ENCODE measurements at places on chromosomes 11 and 22.

GRCh38 chr11:109422870-109423465 is 978 bp downstream of the C11orf87 start:
- no peak for DNase-seq

DNA sequence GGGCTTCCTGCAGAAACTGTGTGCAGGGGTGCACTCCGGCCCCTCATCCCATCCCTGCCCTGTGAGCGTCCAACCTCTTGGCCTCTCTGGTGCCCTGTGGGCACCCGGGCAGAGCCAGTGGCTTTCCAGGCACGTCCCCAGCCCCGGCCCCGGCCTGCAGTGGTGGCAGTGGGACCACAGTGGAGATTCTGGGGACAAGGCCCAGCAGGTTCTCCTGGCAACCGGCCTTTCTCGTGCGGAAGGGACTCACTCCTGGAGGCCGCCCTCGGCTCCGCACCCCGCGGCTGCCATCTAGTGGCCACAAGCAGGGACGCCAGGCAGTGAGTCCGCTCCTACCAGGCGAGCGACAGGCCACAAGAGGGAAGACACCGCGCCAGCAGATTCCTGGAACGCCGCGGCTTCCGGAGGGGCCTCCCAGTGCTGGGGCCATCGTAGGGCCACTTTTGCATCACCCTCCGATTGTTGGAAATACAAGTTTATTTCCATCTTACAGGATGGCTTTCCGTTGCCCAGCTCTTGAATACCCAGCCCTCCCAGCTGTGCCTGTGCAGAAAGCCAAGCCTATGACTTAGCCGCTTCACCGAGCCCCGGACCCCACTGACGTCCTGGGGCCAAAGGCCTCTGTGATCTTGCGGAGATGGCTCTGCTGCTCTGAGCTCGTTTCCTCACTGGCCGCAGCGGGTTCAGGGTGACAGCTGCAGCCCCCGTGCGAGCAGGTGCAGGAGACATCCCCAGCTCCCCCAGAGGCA is 357.3 kb downstream of the CTTN start:
- peak; percentile 56 for DNase-seq

DNA sequence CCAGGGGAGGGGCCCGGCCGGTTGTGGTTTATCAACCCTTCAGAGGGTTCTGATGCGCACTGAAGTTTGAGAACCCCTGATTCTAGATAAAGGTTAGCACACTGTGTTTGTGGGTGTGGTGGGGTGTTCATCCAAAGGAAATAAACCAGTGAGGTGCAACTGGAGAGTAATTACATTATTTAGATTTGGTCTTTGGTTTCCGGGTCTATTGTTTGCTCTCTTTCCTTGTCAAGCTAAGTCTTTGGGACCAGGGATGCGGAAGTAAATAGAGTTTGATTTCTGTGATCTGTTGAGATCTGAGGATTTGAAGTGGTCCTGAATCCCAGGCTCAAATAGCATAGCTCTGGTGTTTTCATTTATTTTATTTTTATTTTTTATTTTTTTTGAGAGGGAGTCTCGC is 50.5 kb upstream of the CLMP start:
- no peak for DNase-seq

DNA sequence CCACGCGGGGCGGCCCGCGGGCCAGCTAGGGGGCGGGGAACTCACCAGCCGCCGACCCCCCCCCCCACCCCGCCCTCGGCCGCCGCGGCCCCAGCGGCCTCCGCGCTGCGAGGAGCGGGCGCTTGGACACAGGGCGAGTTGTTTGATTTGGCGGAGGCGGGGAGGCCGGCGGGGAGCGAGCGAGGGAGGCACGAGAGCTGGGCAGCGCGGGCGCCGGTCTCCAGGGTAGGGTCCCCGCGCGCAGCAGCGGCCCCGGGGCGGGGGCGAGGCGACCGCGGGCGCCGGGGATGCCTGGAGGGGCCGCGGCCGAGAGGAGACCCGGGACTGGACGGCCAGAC is 64.4 kb downstream of the NAV2 start:
- DNase-seq = no peak
